CD4-positive, alpha-beta T cell treated with Interleukin-21 for 1 hour (primary cell): ENCODE measurements at places on chromosomes 11 and 22.

- peak; percentile 12 for DNase-seq
Observed at GRCh38 chr11:47225552-47226400, 11.0 kb downstream of the DDB2 start.

DNA sequence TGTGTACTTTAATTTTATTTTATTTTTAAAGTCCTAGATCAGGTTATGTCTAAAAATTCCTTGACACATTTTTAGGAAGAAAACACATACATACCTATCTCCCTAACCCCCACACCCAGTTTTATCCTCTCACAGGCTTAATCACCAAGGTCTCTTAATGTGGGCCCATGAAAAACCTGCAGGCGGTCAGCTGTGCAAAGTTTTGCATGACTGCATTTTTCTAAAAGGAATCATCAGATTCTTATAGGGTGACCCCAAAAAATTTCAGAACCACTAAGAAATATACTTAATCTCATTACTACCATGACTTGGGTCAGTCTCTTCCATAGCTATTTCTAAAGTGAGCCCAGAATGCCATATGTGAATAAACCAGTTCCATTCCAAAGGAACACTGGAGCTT, 19.8 kb downstream of the SAA1 start:
- no peak for DNase-seq

- no peak for DNase-seq
Observed at GRCh38 chr22:43126501-43127165, 16.1 kb downstream of the BIK start.

DNA sequence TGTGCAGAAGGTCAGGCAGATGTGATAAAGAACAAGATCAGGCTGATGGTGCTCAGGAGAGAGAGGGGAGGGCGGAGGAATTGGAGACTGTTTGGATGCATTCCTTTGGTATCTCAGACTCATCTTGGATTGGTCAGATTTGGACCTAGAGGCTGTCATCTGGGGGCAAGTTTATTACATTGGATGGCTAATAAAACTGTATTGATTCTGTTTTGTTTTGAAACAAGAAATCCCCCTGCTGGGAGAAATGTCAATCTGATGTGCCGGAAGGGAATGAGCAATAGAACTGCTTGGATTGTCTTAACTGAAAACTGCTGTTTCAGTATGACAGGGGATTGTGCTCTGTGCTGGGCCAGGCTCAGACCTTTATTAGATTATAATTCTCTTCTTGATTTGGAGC, 25.5 kb upstream of the CCDC90B start:
- no peak for DNase-seq

- DNase-seq = peak; percentile 14
Observed at GRCh38 chr11:115869780-115870431, 365.7 kb upstream of the CADM1 start.

- DNase-seq = no peak
Observed at GRCh38 chr11:44326615-44327475, 16.9 kb upstream of the ALX4 start.

DNA sequence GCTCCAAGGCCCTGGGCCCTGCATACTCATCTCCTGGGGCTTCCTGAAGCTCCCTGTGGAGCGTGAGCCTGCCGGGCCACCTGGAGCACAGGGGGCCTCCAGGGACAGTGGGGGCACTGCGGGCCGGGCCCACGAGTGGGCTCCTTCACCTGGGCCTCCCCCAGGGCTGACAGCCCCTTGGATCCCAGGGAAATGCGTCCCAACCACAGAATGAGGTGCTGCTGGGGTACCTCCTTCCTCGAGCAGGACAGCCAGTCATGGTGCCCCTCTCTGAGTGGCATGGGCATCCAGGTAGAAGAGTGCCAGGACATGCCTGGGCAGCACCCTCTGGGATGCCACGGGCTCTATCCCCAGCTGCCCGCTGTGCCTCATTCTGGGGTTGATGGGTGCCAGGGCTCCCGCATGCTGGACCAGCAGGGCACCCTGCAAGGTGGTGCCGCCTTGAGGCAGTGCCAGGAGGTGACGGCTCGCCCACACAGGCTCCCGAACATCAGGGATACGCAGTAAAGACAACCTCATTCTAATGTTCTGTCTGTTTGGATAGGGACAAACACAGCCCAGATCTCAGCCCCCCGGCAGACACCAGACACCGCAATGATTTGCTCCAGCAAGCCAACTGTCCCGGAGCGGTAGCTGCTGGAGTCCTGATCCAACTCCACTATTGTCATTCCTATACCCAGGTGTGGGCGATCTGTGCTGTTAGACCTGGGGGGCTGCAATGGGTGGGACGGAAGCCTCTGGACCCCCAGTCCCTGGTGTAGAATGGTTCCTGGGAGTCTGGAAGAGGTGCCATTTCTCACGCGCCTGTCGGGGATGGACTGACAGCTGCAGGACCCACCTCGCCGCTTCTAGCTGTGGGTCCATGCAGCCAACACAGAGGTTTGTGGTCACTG, 25.8 kb downstream of the KRTAP5-5 start:
- DNase-seq = no peak

- peak; percentile 49 for DNase-seq
Observed at GRCh38 chr11:13939961-13940906, 22.3 kb upstream of the SPON1 start.

DNA sequence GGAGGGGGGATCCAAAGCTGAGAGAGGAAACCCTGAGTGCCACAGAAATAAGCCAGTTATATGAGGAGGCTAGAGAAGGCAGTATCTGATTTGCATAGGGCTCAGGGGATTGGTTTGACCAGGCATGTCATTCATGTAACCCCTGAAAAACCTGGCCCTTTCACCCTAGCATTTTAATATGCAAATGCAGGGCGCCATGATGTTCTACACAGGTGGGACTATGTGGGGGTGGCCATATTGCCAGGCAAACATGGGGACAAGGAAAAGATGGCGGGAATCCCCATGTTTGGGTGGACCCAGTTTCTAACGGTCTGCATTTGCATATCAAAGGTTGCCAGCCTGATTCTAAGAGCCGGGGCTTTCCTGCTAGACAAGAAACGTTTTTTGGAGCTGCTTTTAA, 27.2 kb downstream of the CSF2RB start:
- peak; percentile 13 for DNase-seq

GRCh38 chr11:128714123-128714522, 20.3 kb downstream of the FLI1 start:
- no peak for DNase-seq

DNA sequence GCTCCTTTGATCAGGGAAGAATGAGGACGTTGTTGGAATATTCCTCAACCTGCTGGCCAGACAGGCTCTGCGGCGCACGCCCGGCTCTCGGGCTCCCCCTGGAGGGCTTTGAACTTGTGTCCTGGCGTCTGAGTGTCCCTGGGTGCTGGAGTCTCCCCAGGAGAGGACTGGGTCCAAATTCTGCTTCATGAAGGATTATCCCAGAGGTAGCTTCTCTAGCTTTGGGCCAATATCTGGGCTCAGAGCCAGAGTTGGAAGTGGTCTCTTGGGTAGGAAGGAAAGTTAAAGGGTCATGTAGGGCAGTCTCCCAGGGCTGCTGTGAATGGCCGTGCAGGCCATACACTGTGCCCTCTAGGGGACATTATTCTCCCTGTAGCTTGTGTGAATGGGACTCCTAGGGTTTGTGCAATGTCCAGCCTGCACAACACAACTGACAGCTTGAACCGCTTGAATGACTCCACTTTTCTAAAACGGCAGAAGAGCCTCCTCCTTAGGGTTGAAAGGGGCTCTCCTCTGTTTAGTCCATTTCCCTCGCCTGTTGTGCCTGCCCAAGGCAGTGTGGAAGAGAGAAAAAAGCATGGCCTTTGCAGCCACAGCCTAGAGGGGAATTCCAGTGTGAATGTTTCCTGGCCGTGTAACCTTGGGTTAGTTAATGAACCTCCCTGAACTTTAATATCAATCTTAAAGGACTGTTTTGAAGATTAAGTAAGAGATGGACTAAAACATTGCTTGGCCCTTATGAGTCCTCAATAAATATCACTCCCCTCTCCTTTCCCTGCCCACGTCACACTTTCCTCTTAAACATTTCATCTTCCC, 111.2 kb upstream of the THY1 start:
- peak; percentile 28 for DNase-seq

DNA sequence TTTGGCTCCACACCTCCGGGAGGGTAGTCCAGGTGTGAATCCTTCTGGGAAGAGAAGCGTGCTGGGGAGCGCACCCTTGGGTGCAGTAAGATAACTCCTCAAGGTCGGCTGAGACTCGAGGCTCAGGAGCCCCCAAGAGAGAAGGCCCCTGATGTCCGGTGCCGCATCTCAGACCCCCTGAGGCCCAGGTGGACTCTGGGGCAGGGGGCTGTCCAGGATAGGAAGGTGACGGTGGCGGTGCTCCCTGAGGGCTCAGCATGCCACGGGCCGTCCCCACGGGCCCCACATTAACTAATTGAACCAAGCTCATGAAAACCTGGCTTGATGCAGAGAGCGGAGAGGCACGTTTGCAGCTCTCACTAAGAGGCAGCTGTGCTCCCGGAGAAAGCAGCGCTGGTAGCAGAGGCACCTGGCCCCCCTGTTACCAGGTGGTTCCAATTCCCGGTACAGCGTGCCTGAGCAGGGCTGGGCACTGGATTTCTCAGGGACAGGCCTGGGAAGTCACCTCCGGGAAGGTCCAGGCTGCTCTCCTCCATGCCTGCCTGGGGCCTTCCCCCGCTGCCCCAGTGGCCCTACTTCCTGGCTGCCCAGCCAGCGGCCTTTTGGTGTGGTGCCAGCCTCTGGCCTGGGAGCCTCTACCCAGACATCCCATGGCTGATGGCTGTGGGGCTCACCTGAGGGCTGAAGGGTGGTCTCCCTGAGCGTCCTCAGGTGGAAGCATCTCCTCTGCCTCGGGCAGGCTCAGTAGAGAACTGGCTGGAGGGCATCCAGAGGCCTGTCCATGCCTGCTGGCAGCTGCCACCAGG, 1.1 kb downstream of the KCNQ1 start:
- DNase-seq = no peak

DNA sequence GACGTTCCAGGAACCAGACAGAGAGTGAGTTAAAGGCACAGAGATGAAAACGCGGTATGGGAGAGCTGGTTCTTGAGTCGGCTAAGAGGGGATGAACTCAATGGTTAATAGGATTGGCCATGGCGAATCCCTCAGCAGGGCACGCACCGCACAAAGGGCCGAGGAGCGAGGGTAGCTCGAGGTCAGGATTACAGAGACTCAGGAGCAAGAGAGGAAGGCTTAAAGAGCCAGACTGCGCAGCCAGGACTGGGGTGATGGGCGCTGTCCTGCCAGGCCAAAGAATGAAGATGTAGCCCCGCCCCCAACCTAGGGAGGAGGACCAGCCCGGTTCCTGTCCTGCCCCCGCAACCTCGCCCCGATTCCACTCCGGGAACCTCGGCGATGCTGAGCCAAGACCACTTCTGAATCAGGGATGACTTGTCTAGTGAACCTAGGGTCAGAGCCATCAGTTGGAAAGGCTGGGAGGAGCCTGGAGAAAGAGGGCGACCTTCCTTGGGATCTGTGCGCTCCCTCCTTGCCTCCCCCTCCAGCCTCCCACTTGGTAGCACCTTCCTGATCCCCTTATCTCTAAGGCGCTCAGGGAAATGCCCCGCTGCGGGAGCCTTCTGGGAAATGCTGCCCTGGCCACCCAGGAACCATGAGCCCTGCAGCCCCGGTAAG, at the start of gene PLEKHB1:
Gene PLEKHB1 (plus strand): TSS at position 610 of the 660 bp plus-strand sequence. CDS start 28 bp downstream, at position 638.
- DNase-seq = no peak

GRCh38 chr11:38824573-38824972, 2226.5 kb upstream of the RAG2 start:
- no peak for DNase-seq

- DNase-seq = no peak
Observed at GRCh38 chr22:37562049-37562875, 2.0 kb downstream of the CDC42EP1 start.

DNA sequence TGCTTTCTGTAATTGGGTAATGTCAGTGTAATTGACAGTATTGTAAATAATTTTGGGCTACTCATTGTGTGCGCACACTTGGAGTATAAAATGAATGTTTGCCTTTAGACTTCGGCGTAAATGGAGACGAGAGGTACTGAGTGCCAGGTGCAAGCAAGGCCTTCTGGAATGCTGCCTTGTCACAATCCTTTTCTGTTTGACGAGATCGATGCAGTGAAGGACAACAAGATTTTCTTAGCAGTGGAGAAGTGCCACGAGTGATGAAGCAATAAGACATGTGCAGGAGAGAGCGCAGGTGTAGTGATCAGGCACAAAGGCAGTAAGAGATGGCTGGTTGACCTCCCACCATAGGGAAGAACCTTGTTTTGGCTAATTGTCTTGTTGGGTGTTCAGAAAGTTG, 67.5 kb downstream of the DDX10 start:
- no peak for DNase-seq

DNA sequence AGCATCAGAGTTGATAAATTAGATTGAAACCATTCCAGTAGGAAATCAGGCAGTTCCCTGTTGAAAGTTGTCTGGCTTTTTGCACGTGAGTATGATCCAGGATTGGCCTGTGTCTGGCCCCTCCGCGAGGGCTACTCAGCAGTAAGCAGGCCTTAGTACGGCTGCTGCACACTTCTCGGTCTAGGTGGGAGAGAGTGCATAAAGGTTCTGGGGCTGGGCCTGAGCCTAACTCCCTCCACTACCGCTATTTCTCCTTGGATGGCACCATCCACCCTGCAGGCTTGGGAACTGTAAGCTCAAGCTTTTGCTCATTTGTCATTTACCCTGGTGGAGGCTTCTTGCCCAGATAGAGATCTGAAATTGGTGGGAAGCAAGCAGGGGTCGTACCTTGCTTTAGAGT, 22.0 kb downstream of the TUB start:
- no peak for DNase-seq
